ENCODE measurements at places on chromosomes 1 and 21.

- no peak for DNase-seq
Measured at GRCh38 chr1:174068000-174068399, 45.8 kb upstream of the RC3H1 start.

GRCh38 chr1:235500971-235501540 lies 3.2 kb downstream of the B3GALNT2 start:
- DNase-seq, result no peak

- DNase-seq, result no peak
Measured at GRCh38 chr21:41368735-41369104, 6.9 kb downstream of the MX2 start.

GRCh38 chr1:181936269-181936668 lies 125.2 kb downstream of the ZNF648 start:
- DNase-seq, result no peak

- no peak for DNase-seq
Measured at GRCh38 chr1:70504176-70504820, 93.2 kb downstream of the CTH start.

DNA sequence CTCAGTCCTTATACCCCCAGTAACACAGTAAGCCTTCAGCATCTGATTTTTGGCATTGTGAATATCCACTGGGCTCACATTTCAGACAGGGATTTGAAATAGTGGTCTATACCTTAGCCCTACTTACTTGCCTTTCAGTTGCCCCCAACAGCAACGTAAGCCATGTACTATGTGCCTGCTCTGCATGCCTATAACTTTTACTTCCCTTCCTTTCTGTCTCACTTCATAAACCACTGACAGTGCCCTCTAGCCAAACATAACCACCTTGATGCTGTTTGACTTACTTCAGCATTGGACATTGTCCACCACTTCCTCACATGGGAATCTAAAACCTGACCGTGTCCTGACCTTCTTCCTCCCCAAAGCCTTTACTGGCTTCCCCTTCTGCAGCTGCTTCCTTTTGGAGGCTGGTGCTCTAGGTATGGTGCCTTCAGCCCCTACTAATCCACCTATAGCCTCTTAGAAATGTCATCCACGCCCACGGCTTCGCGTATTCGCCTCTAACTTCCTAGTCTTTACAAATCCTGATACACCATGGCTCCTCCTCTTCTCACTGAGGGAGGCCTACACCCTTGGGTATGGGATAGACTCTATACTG lies 3.6 kb upstream of the ZNF672 start:
- no peak for DNase-seq

- DNase-seq, result no peak
Measured at GRCh38 chr21:33884376-33885171, 31.0 kb downstream of the ATP5PO start.

- DNase-seq, result no peak
Measured at GRCh38 chr1:171909711-171910110, 68.4 kb downstream of the DNM3 start.

DNA sequence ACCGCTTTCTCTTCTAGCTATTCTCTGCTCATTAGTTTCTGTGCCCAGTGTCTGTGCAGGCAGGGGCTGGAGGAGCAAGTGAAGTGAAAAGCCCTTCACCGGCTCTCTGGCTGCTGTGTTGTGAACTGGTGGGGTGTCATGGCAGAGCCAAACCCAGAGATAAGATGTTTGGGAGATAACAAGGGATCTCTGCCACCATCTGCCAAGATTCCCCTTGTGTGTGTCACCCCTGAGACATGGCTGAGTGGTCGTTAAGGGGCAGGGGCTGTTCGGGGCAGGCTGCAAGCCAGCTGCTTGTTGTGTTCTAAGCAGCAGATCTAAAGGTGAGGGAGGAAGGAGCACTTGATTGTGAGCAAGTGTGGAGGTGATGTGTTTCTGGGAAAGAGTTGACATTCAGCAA lies 24.5 kb downstream of the CNIH3 start:
- no peak for DNase-seq

DNA sequence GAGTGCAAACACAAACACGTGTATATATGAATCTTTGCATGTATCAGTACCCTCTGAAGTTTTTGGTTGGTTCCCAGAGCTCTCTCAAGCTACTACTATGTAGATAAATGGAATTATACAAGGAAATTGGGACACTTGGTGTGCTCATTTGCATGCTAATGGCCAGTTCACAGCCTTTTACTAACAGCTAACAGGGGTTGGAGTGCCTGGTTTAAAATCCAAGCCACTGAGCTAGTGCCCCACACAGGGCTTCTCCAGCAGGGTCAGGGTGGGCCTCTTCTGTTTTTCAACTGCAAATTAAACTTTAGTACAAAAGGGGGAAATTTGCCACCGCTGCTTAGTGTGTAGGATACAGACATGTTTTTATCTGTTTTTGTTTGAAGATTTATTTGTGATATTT lies 121.0 kb downstream of the ATP5PO start:
- DNase-seq, result no peak

GRCh38 chr1:157195521-157196244 lies 57.5 kb upstream of the ETV3 start:
- no peak for DNase-seq

DNA sequence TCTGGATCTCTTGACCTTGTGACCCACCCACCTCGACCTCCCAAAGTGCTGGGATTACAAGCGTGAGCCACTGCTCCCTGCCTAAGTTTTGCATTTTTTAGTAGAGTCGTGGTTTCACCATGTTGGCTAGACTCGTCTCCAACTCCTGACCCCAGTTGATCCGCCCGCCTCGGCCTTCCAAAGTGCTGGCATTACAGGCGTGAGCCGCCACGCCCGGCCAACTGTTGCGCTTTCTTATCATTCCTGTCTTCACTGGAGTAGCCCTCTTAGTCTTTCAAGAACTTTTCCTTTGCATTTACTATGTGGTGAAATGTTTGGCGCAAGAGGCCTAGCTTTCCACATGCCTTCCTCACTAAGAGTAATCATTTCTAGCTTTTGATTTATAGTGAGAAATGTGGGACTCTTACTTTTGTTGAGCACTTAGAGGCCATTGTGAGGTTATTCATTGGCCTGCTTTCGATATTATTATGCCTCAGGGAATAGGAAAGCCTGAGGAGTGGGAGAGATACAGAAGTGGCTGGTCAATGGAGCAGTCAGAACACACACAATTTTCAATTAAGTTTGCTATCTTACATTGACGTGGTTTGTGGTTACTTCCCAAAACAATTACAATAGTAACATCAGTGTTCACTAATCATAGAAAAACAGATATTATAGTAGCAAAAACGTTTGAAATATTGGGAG lies 111.0 kb downstream of the ZMYM4 start:
- DNase-seq, result no peak

- peak; percentile 85 for DNase-seq
Measured at GRCh38 chr1:244970744-244971551, 106.6 kb upstream of the HNRNPU start.

GRCh38 chr1:185733818-185734735 lies at the start of gene HMCN1:
HMCN1 (plus strand) TSS chr1:185734391; CDS start chr1:185734780, 389 bp downstream.
- no peak for DNase-seq

DNA sequence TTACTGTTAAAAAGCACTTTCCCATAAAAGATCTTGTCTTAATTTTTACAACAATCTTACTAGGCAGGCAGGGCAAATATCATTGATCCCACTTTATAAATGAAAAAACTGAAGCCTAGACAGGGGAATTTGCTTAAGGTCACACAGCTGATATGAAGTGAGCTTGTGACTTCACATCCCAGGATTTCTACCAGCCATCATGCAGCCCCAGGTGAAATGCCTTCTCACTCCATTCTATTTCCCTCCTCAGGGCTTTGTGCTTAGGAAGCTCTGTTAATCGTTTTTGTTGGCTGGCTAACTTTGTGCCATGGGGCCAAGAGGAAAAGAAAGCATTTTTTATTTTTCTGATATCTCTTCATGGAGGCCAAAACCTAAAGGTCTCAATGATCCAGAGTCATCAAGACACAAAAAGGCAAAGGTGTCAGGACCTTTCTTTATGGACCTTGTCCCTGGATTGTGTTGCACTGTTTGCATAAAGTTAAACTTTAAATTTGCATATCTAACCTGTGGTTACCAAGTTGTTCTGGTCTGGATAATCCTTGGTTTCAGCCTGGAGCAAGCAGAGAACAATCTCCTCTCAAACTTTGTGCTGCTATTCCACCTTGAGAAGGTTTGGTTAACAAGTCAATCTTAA lies 44.8 kb upstream of the ZNF326 start:
- no peak for DNase-seq

- no peak for DNase-seq
Measured at GRCh38 chr1:225825607-225826007, 15.7 kb downstream of the EPHX1 start.

Measured in NCI-H1436 treated with DMSO at 0.1 percent for 48 hours (cell line).